Stimulated activated CD4-positive, alpha-beta T cell treated with anti-CD3 and anti-CD28 coated beads, TNF-alpha, amount 100 ng/mL, for 1 hour (primary cell): ENCODE measurements at places on chromosomes 2 and 18.

DNA sequence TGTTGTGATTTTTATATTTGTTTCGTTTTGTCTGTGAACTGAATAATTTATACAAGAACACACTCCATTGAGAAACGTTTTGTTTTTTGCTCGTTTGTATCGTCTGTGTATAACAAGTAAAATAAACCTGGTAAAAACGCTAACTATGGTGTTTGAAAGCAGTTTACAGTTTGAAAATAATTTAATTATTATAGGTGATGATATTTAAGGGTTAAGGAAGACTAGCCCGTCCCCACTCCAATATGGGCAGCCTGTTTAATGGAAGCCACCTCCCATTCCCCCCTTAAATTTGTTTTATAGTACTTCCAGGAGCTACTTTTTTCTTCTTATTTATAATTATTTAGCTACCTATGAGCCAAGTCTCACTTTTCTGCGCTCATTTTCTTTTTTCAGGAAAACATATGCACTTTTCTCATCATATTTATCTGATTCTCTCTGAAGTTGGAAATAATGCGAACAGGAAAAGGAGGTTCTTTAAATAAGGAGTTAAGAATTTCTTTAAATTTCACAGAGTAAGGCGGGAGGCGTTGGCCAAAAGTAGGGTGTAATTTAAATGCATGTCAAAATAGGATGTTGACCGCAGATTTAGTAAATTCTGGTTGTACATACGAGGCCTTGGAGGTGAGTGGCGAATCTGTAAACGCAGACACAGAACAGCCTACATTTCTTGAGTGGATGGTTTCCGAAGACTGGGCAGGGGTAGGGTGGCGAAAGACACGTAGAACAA is 9.8 kb downstream of the TBR1 start:
- no peak for DNase-seq

DNA sequence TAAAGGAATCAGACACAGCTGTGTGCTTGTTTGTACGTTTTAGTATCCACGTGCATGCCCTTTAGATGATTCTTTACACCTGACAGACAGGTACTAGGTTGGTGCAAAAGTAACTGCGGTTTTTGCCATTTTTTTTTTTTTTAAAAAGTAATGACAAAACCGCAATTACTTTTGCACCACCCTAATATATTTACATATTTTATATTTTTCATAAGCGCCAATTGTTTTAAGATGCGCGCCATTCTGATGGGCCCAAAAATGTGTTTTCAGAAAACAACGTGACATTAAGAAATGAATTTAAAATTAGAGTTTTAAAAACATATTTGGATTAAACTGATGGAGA is 972 bp upstream of the COBLL1 start:
- no peak for DNase-seq

- DNase-seq = no peak
Observed at GRCh38 chr2:196836440-196836839, 27.3 kb upstream of the C2orf66 start.

- no peak for DNase-seq
Observed at GRCh38 chr18:58102018-58102417, 58.0 kb downstream of the NEDD4L start.

GRCh38 chr2:96866586-96866985 is 3.3 kb downstream of the SEMA4C start:
- DNase-seq = no peak

- no peak for DNase-seq
Observed at GRCh38 chr18:3966246-3966641, 488.9 kb downstream of the DLGAP1 start.

DNA sequence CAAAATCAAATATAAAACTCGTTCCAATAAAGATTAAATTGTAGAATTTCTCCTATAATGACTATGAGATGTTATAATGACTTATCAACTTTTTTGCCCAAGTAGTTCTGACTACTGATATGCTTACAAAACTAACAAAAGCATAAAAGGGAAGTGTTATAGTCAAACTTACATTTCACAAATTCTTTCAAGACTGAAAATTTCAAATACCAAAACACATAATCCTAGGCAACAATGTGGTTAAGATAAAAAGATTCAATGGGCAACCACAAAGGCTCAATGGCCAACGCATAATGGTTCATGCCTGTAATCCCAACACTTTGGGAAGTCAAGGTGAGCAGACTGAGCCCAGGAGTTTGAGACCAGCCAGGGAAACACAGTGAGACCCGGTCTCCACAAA is 135.7 kb downstream of the USP34 start:
- DNase-seq = no peak

GRCh38 chr2:28522481-28522880 is 26.6 kb downstream of the PLB1 start:
- no peak for DNase-seq

DNA sequence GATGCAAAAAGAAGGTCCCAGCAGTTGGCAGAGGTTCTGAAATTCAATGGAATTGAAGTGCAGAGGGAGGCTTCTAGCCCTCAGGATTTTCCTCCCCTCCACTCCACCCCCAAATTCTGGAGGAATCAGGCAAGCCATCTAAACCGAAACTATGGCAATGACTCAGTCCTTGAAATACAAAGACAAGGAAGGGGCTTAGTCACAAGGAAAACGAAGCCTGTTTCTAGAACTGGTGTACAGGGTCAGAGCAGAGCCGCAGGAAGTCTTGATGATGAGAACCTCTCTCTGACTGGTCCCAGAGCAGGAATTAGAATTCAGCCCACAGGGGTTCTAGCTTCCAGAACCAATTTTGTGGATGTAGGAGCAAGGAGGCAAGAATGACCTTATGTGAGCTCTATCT is 111.7 kb upstream of the SCN1A start:
- DNase-seq = no peak

- DNase-seq = no peak
Observed at GRCh38 chr2:151553-152334, 105.4 kb upstream of the FAM110C start.

- no peak for DNase-seq
Observed at GRCh38 chr2:160317181-160318099, 117.4 kb upstream of the ITGB6 start.

GRCh38 chr18:74976331-74976909 is 232.5 kb downstream of the PTGR3 start:
- DNase-seq = no peak

DNA sequence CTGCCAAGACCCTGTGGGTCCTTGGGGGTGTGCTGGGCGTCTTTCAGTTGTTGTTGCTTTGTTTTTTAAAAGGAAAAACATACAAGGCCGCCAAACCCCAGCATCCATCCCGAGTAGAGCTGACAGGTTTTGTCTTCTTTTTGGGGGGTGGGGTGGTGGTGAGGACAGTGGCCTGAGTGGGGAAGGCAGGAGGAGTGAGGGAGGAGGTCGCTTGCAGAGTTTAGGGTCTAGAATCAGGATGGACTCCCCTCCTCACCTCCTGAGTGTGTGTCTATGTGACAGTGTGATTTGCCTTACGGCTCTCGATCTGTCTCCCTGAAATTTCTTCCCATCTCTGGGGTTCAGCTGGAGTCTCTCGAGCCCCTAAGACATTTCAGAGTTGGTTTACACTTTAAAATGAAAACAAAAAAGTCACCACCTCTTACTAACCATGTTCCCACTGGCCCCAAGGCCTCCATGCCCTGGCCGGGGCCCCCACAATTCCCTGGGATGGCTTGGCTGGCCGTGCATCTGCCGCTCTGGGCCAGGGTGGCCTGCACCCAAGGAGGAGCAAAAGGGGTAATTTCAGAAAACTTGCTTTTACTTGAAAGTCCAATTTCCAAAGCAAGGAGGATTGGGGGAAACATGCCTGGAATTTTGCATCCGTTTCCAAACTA is 5.0 kb downstream of the SIX3 start:
- no peak for DNase-seq

DNA sequence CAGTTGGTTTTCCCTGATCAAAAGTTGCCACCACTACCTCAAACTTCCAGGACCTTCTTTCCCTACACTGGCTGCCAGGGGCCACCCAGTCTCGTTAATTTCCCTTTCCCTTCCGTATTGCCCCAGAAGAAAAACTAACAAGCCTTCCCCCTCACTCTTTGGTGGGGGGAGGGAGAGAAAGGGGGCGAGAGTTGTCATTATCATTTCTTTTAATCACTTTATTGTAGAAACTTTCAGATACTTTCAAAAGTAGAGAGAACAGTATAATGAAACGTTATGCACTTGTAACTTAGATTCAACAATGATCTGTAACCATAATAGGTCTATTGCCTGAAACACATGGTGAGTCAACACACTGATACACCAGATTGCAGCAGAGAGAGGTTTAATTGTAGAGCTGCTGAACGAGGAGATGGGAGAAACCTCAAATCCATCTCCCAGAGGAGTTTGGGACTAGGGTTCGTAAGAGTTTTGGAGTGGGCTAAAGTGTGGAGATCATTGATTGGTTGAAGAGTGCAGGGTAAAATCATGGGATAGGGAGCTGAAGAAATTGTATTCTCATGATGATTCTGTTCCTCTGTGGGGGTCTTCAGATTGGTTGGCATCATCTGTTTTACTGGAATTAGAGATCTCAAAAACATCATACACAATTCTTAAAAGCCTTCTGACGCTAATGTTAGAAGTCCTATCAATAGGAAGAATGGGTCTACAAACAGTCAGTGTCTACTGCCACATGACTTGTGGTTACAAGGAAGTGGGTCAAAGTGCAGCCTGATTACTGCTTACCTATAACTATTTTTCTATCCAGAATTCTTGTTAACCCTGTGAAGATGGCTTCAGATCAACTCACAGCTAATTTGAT is 2.6 kb upstream of the RNF149 start:
- no peak for DNase-seq

GRCh38 chr2:69789175-69789721 is 40.2 kb upstream of the GMCL1 start:
- no peak for DNase-seq
